ENCODE measurements at places on chromosomes 3 and 15.

DNA sequence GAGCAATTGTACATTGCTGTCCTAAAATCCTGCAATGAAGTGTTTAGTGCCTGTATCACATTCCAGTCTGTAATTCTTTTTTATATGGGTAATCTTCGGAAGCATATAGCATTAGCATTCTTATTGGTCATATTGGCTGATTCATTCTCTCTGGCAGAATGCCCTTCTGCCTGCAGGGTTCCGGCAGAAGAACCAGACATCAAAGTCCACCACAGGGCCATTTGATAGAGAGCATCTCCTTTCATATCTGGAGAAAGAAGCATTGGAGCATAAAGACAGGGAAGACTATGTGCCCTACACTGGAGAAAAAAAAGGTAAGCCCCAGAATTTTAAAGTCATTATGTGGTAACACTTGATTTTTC lies 39.6 kb downstream of the TMOD3 start:
- no peak for DNase-seq

GRCh38 chr3:60610441-60611112 lies 640.7 kb downstream of the FHIT start:
- DNase-seq, result no peak

DNA sequence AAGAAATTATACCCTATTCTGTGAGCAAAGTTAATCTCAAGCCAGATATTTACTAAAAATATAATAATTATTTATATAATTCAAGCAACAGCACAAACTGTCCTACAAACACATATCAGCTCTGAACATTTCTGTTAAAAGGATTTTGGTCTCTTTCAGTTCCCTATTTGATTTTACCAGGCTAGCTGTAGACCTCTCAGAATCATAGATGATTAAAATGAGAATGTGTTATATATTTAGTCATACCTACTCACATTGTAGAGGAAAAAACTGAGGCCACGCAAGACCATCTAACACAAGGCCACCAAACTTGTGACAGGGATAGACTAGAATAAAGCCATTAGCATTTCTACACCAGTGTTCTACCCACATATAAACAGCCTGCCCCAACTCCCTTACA lies 28.5 kb downstream of the ACKR4 start:
- no peak for DNase-seq

DNA sequence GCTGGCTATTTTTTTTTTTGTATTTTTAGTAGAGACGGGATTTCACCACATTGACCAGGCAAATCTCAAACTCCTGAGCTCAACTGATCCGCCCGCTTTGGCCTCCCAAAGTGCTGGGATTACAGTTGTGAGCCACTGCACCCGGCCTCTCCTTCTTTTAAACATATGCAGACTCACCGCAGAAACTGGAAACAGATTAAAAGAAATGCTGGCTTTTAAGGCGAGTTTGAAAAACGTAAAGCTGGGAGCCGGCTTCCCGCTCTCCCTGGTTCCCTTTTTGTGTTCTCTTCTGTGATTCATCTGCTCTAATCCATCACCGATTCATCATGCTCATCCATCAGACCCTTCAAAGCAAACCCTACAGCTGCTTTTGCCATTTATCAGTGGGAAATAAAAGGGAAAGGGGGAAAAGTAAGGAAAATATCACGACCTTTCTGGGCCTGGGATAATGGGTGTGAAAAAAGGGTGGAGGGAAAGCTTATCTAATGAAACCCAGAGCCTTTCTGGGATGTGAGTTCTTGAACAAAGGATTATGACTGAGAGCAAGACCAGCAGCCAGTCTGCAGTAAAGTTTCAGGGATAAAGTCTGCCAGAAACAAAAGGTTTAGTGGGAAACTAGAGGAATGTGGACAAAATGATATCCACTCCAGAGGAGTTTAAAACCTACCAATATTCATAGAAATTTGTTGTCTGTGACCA lies 92.3 kb upstream of the LRIG1 start:
- no peak for DNase-seq
